Right atrium auricular region (tissue), 2 donors: ENCODE measurements at places on chromosomes 7 and 10.

DNA sequence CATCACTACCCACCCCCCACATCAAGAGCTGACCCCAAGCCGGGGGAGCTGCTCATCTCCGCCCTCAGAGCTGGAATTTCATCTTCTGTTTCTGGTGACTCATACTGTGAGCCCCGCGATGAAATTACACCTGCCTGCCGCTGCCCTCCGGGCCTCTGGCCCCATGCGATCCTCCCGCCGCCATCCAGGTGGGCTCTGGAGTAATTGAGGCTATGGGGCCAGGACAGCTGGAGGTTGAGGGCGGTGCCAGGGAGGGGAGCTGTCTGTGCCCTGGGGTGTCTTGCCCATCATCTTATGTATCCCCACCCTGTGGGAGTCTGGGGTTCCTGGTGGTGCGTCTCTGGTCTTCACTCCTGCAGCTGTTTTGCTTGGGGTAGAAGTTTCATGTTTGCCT, 9.0 kb downstream of the GTF2IRD1 start:
- no peak for DNase-seq

DNA sequence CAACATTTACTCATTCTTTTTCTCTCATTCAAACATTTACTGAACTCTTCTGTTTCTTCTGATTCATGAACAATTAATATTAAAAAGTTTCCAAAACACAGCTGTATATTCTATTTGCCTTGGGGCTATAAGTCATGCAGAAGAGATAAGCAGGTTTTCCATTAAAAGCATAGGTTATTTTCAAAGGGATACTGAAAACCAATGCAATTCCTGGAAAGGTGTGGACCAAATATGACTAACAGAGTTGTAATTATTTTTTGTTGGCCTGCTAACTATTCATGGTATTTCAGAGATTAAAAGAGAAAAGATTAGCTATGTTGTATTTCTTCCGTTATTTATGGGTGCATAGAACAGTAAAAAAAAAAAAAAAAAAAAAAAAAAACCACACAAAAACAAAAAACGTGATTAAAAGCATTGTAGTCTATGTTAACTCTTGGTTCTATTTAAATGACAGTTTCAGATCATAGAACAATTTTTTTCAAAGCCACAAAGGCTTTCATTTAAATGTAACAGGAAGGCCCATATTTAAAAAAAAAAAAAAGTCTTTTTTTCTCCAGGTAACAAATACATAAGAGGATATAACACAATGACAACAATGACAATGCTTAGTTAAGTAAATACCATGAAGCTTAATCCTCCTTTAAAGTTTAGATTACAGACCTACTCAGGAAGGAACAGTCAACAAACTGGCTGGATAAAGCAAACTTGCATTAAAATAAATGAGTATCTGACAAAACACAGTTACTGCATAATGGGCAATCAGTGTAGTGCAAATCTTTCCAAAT, 1042.9 kb downstream of the GATA3 start:
- no peak for DNase-seq

DNA sequence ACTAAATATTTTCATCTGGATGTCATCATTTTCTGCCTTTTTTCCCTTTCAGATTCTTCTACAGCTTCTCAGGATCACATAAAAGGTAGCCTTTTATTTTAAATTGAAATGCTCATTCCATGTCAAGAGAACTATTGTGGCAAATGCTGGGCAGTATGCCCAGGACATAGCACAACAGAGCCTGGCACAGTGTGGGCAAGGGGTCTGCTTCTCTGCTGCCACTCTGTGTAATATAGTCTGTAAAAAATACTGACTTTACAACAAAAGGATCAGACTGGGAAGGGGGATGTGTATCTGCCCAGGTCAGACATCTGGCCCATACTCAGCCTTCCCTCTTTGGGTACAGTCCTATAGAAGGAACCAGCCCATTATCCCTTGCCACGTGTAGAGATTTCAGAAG, 62.7 kb downstream of the CUZD1 start:
- no peak for DNase-seq

GRCh38 chr10:133358162-133358924, 524 bp upstream of the FUOM start:
- no peak for DNase-seq

GRCh38 chr10:35493196-35494118, 111.7 kb upstream of the GJD4 start:
- DNase-seq = no peak

DNA sequence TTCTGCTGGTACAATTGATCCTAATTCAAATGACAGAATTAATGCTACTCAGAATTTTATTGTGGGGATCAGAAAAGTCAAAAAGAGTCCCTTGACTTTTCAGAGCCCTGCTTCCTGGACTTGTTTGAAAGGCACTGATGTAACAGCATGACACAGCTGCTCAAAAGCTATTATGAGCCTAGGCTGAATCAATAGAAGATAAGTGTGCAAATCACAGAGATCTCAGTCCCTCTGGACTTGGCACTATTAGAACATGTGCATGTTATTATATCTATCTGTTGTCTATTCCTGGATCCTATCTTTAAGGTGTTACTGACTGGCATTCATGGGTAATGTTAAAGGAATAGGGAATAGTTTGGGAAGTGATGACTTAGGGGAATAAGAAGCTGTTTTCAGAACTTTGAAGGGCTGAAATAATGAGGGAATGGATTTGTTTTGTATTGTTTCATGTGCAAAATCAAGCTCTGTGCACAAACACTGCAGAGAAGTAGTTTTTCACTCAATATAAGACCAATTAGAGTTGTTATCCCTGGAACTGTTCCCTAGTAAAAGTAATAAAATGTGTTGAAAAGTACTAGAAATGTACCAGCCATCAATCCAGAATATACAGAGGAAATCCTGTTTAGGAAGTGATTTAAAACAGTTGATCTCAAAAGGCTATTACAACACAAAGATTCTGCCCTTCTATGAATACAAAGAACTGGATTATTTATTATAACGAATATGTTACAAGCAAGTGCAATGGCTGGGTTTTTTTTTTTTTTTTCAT, 814.9 kb upstream of the C7orf33 start:
- no peak for DNase-seq

DNA sequence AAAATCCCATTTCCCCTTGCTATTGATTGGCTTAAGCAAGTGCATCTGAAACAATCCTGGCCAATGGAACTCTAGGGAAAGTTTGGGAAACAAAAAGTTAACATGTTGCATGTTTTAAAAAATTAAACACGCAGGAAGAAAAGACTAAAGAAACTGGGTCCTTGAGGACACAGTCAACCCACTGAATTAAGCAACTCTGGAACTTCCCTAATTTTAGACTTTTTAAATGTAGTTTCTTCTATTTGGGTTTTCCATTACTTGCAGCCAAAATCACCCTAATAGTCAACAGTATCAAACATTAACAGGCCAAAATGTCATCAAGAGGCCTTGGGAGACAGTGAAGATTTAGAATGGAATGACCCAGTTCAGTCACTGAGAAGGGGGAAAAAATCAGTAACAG, 40.6 kb downstream of the OSBPL3 start:
- DNase-seq = no peak

- DNase-seq = no peak
These were observed 38.0 kb downstream of the PDE1C start for GRCh38 chr7:32032211-32032610.

- DNase-seq = no peak
These were observed 5.7 kb downstream of the HUS1 start for GRCh38 chr7:47973739-47974138.

- no peak for DNase-seq
These were observed 5.7 kb downstream of the STK17A start for GRCh38 chr7:43588477-43589132.

GRCh38 chr7:44953156-44953555, 25.7 kb downstream of the MYO1G start:
- DNase-seq = no peak

- DNase-seq = no peak
These were observed 104.7 kb upstream of the ARMC3 start for GRCh38 chr10:22823109-22823508.

GRCh38 chr7:2738766-2739549, 51.0 kb downstream of the AMZ1 start:
- DNase-seq = peak; percentile 51

DNA sequence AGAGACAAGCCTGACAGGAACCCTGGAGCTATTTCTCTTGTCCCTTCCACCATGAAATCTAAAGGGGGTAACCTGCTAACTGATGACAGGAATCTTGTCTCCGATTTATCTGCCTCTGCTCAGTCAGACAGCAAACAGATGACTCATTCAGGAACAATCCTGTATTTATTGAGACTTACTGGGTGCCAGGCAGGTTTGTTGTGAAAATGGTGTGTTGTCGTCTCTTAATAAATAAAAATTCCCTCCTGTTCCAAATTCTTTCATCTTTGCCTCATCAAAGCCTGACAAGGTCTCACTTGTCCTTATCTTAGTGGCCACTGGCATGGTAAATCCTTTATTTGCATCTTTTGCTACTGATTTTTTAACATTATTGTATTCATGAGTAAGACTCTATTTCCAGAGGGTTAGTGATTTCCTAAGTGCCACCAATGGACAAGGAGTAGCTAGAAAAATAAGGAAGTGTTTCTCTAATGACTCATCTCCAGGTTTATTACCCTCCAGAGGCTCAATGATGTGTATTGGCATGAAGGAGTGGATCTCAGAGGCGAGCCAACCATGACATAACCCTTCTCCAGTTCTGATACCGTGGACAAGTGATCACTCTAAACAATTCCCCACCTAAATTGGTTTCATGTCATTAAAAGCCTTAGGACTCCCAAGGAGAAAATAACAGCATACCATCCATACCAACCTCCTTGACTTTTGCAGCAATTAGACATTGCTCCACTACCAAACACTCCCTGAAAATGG, 724.0 kb downstream of the GRID1 start:
- DNase-seq = no peak

GRCh38 chr10:96130326-96130995, 364 bp downstream of the ZNF518A start:
- DNase-seq = peak; percentile 60

DNA sequence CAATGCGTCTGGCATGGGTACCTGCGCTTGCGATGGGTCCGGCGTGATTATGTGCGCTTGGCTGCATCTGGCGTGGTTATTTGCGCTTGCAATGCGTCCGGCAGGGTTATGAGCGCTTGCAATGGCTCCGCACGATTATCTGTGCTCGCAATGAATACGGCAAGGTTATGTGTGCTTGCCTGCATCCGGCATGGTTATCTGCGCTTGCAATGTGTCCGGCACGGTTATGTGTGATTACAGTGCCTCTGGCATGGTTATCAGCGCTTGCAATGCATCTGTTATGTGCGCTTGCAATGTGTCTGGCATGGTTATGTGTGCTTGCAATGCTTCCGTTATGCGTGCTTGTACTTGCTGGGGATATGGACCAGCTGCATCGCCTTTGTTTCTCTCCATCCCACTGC, 37.7 kb downstream of the RBAK start:
- no peak for DNase-seq

GRCh38 chr10:104138131-104138530, 16.2 kb downstream of the SFR1 start:
- no peak for DNase-seq

DNA sequence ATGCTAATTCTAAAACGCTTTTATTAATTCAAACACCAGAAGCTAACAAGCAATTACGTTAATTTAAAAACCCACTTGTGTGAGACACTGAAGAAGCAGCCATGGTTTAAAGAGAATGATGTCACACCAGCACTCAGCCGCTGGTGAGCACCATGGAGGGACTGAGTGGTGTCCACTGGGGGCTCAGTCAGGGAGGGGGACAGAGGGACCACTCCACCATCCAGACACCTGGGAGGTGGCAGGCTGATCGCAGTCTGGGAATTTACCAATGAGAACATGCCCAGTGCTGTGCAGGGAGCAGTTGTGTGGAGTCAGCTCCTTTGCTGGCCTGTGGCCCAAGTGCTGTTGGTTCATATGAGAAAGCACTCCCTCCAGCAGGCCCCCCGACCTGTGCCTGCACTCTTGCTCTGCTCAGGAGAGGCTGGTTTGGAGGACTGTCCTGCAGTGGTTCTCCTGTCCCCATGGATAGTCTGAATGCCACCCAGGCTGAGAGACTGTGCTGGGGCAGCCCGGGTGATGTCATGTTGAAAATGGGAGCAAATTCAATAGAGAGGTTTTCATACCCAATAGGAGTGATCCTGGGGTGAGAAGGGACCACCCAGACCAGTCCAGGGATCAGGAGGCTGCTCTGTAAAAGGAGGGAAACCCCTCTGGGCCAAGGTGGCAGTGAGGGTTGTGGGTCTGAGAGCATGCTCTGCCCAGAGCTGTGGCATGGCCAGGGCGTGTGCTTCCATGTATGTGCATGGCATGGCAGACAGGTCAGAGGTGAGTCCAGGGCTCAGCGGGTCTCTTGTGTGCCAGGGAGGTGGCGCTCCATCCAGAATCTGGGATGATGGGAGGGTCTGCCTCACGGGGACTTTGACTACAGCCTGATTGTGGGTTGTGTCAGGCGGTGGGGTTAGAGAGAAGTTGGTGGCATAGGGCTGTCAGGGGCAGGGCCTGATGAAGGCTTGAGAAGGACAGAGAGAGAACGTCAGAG, 12.7 kb downstream of the ADCY1 start:
- no peak for DNase-seq

- DNase-seq = no peak
These were observed 137.5 kb downstream of the SNX10 start for GRCh38 chr7:26429168-26429567.

GRCh38 chr10:31025142-31025541, 6.5 kb downstream of the ZNF438 start:
- DNase-seq = no peak

- DNase-seq = no peak
These were observed 58.5 kb downstream of the LCOR start for GRCh38 chr10:96890580-96890979.

GRCh38 chr7:105309235-105310169, 79.2 kb downstream of the SRPK2 start:
- DNase-seq = no peak

DNA sequence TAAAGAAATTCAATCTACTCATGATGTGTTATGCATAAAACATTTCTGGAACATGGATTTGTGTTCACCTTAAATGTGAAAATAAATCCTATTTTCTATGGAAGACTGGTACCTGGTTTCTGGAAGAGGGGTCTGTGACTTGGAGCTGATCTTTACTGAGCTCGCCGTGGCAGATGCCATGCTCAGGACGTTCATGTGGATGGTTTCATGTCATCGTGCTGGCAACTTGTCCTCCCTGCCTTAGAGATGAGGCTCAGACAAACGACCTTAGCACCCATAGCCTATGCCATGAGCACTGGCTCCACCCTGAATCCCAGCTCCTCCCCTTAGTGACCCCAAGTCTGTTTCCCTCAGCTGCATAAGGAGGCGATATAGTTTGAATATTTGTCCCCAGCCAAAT, 7.3 kb downstream of the PPIF start:
- DNase-seq = no peak
